Stimulated activated CD4-positive, alpha-beta T cell treated with anti-CD3 and anti-CD28 coated beads, Interleukin-2, amount 100 ng/mL, for 48 hours (primary cell): ENCODE measurements at places on chromosomes 4 and X.

GRCh38 chr4:16496501-16496900 is 270.2 kb upstream of the TAPT1 start:
- no peak for DNase-seq

DNA sequence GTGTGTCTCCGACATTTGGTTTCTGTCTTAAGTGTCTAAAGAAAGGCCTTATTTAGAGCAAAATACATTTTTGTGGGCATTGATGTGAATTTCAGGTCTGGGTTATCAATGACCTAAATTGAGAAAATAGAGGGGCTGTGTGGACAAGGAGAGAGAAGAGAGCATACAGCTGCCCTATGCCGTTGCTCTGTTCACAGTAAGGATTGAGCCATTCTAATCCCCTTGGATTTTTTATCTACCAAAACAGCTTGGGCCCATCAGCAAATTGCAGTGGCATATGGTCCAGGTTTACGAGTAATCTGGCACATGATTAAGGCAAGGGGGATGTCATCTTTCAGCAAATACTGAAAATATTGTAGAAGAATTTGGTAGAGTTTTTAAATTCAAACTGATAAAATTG is 210.2 kb downstream of the ANTXR2 start:
- DNase-seq, result no peak

DNA sequence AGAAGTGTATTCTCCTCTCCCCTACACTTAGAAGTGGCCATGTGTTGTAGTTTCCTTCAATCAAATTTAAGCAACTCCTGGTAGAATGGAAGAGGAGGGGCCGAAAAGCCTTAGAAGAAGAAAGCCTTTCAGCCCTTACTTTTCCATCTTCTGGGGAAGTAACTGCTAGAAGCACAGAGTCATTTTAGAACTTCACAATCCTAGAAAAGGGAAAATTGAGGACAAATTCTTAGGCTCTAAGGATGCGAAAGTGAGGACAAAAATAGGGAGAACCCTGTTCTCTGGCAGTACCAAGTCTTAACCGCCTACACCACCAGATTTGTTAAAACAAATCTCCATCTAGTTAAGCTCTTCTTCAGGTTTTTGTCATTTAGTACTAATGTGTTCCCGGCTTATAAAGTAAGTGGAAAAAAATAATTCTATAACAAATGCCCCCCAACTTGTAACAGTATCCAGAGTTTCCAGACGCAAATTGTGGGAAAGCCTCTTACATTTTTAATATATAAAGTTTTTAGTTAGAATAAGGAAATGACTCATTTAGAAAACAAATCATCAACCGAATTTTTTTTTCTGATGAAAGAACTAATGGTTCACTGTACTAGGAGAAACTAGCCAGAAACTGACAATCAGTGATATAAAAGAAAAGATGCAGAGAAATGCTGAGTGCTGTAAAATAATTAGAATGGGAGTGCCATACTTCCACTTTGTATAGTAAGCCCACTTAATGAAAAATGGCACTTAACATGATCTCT is 76.0 kb downstream of the ARAP2 start:
- DNase-seq, result no peak

GRCh38 chrX:7318661-7319060 is 170.7 kb upstream of the PUDP start:
- no peak for DNase-seq

DNA sequence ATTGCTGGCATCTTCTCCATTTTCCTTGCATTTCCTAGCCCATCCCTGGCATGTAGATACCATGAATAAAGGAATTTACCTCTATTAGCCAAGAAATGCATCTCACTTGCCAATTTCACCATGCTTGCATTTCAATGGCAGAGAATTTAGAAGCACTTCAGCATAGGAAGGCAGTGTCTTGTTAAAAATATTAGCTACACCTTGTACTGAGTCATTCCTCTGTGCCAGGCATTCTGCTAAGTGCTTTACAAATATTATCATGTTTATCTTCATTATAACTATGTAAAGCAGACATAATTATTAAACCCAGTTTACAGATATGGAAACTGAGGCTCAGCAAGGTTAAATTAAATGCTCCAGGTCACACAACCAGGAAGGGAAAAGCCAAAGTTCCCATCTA is 138.2 kb downstream of the NPNT start:
- DNase-seq, result no peak

DNA sequence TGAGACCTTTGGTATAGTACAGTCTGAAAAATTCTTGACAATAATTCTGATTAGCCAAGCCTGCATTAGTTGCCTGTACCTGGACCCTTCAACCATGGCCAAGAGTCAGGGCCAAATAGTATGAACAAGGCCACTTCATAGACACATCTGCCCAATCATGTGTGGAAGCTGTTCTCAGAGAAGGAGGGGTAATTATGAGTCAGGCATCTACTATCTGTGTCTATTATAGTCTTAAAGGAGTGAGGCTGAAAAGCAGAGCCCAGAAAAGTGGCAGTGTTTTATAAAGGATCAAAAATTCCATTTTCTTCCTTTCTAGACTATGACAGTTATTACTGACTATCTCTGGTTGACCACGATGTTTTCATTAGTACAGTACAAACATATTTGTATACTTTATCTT is 5.0 kb upstream of the ADGRL3 start:
- no peak for DNase-seq

DNA sequence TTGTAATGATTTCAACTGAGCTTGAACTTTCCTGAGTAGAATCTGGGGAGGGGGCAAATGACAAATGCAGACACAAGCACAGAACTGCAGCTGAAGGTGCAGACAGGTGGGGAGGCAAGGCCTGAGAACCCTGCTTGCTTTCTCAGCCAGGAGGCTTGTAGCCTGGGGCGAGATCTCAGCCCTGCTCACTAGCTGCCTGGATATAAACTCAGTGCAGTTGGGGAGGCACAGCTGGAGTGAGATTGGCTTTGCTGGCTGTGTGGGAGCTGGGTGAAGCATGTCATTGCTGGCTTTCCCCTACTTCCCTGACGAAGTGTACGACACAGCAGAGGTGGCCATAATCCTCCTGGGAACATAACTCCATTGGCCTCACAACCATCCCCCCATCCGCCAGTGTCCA is 55.5 kb upstream of the NEXMIF start:
- no peak for DNase-seq

GRCh38 chr4:68654946-68655721 is 15.3 kb downstream of the UGT2B15 start:
- DNase-seq, result no peak
